NCI-H446 (cell line): ENCODE measurements at places on chromosomes 6 and 20.

- peak; percentile 67 for DNase-seq
Observed at GRCh38 chr6:56851541-56852259, 103.2 kb upstream of the BEND6 start.

- no peak for DNase-seq
Observed at GRCh38 chr6:27873021-27873940, 38.9 kb downstream of the OR2B2 start.

- no peak for DNase-seq
Observed at GRCh38 chr6:166143011-166143410, 24.6 kb downstream of the TBXT start.

DNA sequence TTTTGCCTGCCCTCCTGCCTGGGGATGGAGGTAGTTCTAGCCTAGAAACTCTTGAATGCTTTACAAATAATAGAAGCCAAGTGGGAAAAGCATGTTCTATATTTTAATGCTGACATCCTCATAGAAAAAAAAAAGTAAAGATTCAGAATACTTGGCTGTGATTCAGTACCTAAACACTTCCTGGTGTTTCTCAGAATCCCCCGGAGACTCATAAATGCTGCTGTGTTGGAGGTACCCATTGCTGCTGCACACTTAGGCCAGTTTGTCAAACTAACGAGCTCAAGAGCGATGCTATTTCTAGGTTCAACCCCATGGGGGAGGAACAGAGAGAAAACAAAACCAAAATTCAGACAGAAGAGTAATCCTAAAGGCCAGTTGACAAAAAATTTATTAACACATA lies 38.8 kb upstream of the ZFP64 start:
- DNase-seq = no peak

DNA sequence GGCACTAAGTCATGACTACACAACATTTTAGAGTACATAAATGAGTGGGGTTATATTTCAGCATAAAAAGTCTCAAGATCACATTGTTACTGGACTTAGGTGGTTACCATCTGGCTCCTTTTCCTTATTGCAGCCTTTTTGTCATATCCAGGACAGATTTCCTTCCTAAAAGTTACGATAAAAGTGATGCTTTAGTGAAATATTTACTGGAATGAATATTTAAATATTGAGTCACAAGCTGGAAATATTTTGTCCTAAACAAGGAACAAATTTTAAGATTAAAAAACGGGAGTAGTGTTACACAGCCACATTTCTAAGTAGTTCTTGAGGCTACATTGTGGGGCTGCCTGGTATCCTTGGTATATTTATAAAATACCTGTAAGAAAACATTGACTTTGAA lies 52.2 kb downstream of the CDC40 start:
- no peak for DNase-seq

- no peak for DNase-seq
Observed at GRCh38 chr6:131431718-131432117, 141.3 kb upstream of the ARG1 start.

- DNase-seq = peak; percentile 36
Observed at GRCh38 chr6:112311950-112312547, 35.1 kb upstream of the RFPL4B start.

DNA sequence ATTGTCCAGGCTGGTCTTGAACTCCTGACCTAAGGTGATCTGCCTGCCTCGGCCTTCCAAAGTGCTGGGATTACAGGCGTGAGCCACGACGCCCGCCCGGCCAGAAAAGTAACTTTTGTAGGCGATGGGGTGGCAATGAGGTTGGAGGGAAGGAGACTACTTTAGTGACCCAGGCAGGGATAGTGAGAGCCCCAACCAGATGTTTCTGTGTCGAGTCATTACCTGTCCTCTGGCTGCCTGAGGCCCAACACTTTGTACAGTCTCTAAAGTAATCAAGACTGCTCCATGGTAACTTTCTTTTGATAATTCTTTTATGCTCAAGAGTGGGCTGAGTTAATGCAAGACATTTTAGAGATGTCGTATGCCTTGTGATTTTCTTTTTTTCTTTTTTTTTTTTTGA lies 6.8 kb downstream of the SASH1 start:
- no peak for DNase-seq

DNA sequence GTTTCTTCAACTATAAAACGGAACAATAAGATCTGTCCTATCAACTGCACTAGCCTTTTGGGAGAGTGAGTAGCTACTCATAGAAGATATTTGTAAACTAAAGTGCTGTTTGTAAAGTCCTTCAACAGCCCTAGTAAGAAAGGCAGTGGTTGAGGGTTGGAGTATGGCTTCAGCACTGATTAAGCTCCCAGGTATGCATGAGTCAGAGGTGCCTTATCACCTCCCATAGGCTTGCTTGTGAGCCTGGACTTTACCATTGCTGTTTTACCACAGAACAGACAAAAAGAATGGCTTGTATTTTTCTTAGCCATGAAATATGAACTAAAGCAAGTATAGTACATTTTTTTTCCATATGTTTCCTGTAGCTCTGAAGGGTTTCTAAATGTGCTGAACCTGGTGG lies 44.1 kb downstream of the SAMD3 start:
- no peak for DNase-seq

DNA sequence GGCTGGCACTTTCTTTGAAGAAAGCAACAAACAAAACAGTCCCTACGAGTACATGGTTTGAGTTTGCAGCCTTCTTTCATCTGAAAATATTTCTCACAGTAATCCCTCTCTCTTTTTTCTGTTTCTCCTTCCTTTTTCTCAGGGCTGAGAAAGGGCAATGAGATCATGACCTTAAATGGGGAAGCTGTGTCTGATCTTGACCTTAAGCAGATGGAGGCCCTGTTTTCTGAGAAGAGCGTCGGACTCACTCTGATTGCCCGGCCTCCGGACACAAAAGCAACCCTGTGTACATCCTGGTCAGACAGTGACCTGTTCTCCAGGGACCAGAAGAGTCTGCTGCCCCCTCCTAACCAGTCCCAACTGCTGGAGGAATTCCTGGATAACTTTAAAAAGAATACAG lies 80.7 kb upstream of the CLDN20 start:
- no peak for DNase-seq

DNA sequence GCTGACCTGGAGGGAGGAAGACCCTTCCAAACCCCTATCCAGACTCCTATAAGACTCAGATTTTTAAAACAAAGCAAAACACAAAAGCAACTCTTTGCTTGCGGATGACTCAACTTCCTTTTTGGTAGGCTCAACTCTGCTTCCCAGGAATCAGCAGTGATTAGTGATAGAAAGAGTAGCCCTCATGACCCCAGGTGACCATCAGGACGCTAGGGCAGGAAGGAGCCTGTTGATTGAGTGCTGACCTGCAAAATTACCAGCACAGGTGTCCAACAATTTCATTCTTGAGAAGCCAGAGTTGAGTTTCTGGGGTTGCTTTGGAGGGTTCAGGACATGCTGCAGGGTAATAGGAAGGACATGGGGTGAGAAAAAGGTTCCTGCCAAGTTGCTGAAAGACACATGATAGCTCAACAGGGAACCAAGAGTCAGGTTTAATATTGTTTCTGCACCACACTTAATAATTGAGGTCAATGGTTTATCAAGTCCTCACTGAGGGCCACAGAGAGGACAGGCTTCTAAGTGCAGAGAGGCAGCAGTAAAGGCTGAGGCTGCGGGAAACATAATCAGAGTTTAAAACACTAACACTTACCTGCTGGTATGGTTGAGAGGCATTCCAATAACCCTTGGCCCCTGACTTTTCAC lies 67.4 kb upstream of the BMP2 start:
- DNase-seq = no peak

DNA sequence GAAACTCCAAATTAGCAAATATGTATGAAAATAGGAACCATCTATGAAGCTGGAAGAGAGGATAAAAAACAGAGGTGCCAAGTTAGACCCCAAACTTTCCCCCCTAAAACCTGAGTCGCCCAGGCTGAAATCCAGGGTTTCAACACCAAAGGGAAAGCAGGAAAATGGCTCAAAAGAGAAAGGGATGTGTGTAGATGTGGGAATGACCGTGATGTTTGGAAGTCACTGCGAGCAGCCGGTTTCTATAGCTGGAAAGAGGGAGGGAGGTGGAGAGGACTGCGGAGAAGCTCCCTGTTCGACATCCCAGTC lies 4.5 kb downstream of the RING1 start:
- DNase-seq = no peak

DNA sequence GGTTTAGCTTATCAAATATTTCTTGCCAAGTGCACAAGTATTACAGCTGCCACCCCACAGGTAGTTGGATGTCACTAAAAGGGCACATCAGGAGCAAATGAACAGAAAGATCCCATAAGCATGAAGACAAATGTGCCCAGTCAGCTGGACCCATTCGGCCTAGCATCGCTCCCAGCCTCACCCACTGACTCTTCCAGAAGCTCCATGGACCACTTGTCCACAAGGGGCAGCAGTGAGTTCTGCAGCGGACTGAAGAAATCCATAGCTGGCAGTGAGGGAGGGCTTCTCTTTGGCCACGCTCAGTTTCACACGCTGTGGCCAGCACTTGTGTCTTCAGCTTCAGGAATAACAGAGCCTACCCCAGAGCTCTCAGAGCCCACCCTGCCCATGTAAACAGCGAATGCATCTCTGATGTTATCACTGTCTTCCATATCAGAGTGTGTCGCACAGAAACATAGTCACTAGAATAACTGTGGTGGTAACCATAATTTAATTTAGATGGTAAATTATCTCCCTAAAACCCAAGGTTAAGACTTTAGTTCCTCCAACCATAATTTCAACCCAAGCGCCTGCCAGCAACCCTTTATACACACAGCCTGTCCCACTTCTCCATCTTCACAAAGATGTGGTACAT lies 15.8 kb downstream of the CGA start:
- DNase-seq = peak; percentile 41

DNA sequence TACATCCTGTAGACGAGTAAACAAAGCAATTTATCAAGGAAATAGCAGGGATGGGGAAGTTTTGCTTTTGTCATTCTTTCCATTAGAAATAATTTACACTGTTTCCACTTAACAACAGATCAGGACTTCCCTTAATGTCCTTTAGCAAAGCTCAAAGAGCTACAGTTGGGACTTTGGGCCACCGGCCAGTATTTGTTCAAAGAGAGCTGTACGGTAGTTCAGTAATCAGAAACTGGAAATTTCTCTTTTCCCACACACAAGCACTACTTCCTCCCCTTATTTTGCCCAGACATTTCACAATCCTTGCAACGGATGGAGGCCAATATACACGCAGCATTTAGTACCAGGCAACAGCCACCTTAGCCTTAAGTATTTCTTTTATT lies 12.1 kb upstream of the HINT3 start:
- no peak for DNase-seq

- DNase-seq = no peak
Observed at GRCh38 chr6:107264357-107264840, 149.1 kb upstream of the BEND3 start.

DNA sequence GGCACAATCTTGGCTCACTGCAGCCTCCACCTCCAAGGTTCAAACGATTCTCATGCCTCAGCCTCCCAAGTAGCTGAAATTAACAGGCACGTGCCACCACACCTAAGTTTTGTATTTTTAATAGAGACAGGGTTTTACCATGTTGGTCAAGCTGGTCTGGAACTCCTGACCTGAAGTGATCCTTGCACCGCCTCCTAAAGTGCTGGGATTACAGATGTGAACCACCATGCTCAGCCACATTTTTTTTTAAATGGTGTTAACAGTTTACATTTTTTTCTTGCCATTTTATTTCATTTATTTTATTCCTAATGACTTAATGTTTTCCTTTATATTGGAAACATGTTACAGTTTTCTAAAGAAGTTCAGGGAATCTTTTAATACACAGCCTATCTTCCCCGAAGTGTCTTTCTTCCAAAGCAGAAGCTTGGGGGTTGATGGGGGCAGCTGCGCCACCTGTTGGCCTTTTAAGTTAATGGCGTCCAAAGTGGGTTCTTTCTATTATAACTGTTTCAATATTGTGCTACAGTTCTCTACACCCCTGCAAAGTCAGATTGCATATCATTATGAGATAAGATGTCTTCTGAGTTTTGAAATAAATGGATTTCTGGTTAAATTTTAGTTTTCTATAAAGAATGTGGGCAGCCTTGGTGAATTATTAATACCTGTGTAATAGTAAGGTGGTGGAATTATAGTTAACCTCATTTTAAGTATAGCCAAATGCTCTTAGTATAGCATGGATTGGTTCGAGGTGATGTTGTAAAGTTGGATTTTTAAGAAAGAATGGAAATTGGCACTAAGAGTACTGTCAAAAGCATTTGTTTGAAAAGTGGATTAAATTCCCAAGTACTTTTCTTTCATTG lies 42.0 kb upstream of the PLCG1 start:
- DNase-seq = no peak

GRCh38 chr20:52895701-52896100 lies 76.5 kb upstream of the TSHZ2 start:
- DNase-seq = peak; percentile 21

DNA sequence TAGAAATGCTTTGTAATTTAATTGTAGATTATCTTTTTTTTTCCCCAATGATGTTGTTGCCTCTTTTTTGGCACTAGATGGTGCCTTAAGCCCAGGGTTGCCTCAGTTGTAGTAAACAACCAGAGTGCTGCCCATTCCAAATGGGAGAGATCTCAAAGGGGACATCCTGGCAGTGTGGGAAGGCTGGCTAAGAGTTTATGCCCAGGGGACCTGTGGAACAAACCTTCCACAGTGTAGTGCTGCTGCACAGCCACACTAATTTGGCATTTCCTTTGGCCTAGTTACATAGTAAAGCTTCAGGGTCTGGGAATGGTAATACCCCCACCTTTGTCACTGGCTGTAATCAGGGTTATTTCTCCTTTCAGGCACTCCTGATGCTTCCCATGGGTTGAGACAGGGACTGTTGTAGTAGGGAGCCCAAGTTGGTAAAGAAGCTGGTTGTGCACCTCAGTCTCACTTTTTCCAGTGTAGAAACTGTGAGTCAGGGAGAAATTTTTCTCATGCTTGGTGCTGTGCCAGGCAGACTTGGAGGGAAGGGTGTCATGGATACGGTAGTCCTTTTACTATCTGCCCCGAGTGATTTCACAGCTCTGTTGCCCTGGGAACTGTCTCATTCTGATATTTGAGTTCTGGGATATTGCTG lies 177.8 kb upstream of the ECI2 start:
- DNase-seq = peak; percentile 46
